RKO (cell line): ENCODE measurements at places on chromosomes 7 and 10.

GRCh38 chr10:77479586-77479985 is 158.0 kb downstream of the KCNMA1 start:
- DNase-seq, result no peak

DNA sequence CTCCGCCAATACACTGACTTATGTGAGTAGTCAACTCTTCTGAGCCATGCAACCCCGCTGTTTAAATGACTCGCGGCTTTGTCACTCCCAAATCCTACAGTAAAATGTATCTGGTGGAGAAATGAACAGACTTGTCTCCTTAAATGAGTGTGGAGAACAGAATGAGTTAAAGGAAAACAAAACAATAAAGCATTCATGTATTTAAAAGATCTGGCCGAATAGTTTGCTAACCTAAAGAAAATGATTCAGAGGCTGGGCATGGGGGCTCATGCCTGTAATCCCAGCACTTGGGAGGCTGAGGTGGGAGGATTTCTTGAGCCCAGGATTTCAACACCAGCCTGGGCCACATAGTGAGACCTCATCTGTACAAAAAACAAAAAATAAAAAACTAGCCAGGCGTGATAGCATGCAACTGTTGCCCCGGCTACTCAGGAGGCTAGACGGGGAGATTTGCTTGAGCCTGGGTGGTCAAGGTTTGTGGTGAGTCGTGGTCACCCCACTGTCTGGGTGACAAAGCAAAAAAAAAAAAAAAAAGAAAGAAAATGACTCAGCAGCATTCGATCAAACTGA is 86.5 kb upstream of the PFKP start:
- peak; percentile 55 for DNase-seq

- DNase-seq, result no peak
These were observed 153.1 kb downstream of the TPK1 start for GRCh38 chr7:144682581-144683280.

DNA sequence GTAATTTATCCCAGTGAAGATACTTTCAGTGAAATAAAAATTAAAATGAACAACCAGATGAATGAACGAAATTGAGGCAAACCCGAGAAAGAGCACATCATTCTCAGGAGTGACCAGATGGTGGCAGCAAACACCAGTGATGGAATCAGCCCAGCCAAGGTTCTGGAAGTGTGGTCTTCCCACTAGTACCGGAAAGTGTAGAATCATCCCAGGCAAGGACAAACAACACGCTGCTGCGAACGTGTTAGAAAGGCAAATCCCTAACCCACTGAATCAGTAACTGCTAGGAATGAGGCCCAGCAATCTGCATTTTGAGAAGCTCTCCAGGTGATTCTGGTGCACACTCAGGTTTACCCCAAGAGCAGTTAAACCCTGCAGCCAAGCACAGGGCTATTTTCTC is 15.5 kb upstream of the SLC18A3 start:
- peak; percentile 61 for DNase-seq

GRCh38 chr7:30904561-30904960 is 7.1 kb upstream of the AQP1 start:
- no peak for DNase-seq

- no peak for DNase-seq
These were observed 347.8 kb downstream of the KCNMA1 start for GRCh38 chr10:77289790-77290189.

- peak; percentile 74 for DNase-seq
These were observed 621 bp downstream of the P4HA1 start for GRCh38 chr10:73096041-73096448.

GRCh38 chr10:123943307-123943706 is 51.7 kb upstream of the CPXM2 start:
- no peak for DNase-seq

DNA sequence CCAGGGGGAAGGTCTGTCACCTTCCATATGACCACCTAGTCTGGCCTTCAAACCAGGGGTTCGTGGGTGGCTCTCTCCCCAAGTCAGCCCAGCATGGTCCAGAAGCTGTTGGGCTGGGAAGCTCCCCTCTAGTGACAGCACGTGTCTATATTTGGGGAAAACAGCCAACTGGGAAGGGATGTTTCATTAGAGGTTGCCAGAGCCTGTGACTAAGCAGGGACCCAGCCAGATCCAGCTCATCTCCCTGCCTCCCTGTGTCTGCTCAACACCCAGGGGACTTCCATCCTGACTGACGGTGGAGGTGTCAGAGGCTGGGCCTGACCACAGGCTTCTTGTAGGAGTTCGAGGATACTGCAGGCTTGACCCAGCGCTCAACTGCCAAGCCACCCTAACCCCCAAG is 10.5 kb downstream of the STYXL1 start:
- DNase-seq, result no peak

- DNase-seq, result no peak
These were observed 65.1 kb downstream of the SFMBT2 start for GRCh38 chr10:7345717-7346116.

GRCh38 chr7:867406-868188 is 8.8 kb upstream of the GET4 start:
- no peak for DNase-seq

DNA sequence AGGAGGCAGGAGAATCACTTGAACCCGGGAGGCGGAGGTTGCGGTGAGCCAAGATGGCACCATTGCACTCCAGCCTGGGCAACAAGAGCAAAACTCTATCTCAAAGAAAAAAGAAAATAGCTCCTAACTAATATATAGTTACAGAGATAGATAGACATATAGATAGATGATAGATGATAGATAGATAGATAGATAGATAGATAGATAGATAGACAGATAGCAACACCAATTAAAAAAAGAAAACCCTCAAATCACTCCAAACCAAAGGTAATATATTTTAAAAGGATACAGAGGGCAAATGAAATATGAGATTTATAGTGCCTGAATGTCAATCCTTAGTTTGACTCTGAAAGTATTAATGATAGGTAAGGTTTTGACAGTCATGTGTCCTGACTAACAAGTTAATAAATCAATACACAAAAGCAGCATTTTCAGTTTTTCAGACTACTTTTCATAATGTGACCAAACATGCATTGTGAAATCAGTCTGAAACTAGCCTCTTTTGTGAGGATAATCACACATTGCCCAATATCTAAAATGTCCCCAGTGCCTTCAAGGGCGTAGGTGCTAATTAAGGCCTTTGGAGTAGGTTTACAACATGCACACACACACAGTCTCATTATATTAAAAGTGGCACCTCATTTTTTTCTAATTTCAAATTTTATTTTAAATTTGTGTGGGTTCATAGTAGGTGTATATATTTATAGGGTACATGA is 61.2 kb downstream of the BPGM start:
- DNase-seq, result no peak

- no peak for DNase-seq
These were observed 74.5 kb downstream of the HPSE2 start for GRCh38 chr10:99161165-99161564.

DNA sequence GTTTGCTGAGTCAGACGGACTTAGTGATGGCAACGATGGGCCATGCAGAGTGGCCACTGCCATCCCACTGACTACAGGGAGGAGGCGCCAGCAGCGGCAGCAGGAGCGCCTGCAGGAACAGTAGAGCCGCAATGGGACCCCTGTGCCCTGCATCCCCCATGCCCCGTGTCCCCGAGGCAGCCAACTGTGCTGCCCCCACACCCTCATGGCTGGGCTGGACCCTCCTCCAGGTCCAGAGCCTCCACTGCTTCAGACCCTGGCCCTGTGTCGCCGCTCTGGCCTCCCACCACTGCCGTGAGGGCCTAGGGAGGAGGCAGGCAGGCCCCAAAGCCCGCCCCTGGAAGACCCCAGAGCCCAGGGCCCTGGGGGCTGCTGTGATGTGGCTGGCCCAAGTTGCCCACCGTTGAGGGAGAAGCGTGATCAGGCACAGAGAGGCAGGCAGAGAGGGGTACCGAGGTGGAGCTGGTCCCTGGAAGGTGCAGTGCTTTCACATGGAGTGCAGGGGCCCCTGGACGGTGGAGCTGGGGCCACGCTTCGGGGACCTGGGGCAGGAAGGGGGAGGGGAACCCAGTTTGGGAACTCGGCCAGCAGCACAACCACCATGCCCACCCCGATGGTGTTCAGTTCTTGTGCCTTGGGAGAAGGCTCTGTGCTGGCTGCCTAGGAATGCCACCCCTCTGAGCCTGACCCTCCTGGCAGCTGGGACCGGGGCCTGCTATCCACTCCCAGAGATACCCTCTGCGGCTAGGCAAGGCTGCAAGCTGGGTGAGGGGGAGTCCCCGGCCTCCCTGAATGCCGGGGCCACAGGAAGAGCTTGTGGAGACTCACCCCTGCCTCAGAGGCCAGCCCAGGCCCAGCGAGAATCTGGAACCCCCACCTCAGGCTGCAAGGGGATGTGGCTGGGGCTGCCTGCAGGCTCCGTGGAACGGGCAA is 32.6 kb downstream of the DKK1 start:
- DNase-seq, result no peak

- peak; percentile 89 for DNase-seq
These were observed at the start of gene CAMK2G for GRCh38 chr10:73874267-73875138. CAMK2G (minus strand) TSS chr10:73874555; CDS start chr10:73874461, 94 bp downstream.

DNA sequence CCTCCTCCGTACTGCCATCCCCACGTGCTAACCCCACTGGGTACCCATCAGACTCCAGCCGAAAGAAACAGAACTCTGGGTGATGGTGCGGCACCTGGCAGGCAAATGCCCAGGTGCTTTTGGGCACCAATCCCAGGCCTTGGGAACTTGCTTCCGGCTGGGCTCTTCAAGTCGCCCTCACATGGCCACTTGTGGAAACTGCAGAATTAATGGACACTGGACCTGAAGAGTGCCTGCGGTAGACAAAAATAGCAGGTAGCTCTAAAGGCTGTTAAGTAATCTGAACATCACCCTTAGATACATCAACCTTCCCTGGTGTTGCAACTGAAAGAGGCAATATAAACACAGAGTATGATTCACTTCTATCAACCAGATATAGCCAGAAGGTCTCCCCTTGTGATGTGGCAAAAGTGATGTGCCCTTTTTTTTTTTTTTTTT is 644.4 kb downstream of the GRM8 start:
- DNase-seq, result peak; percentile 46

GRCh38 chr10:59096631-59097030 is 79.8 kb upstream of the PHYHIPL start:
- no peak for DNase-seq

GRCh38 chr7:147170341-147171012 is 1053.9 kb downstream of the CNTNAP2 start:
- no peak for DNase-seq

DNA sequence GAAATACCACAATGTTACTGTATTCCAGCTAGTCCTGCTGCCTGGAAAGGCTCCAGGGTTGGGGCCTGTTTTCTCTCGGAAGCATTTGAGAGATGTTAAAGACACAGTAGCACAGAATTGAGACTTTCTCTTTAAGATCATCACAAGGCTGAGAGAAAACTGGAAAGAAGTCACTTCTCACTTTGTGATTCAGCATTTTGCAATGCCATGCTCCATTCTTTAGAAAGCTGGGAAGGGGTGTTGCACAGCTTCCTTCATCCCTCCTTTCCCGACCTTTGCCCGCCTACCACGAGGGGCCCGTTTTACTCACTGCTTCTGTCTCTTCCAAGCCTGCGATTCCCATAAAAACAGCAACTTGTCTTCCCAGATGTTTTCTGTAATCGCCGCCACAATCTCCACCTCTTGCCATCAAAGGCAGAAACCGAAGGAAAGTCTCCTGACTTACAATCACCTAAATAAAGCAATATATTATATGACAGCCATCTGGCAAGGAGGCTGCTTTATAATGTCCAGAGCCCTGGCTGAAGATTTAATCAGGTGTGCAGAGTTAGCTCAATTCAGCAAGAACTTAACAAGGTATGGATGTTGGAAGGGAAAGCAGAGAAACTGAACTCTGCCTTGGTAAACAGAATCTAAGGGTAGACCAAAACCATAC is 18.9 kb downstream of the NOD1 start:
- DNase-seq, result no peak

- no peak for DNase-seq
These were observed 3.0 kb downstream of the VIPR2 start for GRCh38 chr7:159141660-159142059.

DNA sequence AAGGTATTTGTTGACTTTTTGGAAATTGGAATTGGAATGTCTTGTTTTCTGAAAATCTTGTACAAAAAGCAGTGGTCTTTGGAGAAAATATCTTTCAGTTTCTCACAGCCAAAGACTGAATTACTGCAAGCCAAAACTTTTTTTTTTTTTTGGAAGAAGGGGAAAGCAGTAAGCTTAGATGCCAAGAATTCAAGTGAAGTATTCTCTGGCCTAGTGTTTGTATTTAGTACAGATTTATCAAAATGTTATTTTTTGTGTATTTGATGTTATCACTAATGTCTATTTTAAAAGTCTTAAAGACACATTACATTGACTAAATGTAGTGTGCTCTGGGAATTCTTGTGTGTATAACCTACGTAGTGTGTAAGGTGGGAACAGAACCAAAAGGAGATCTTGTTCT is 6.2 kb downstream of the TET1 start:
- no peak for DNase-seq

- no peak for DNase-seq
These were observed 48.7 kb upstream of the ZMIZ1 start for GRCh38 chr10:79020015-79020491.

- DNase-seq, result no peak
These were observed 8.7 kb upstream of the HOXA2 start for GRCh38 chr7:27111042-27111750.

DNA sequence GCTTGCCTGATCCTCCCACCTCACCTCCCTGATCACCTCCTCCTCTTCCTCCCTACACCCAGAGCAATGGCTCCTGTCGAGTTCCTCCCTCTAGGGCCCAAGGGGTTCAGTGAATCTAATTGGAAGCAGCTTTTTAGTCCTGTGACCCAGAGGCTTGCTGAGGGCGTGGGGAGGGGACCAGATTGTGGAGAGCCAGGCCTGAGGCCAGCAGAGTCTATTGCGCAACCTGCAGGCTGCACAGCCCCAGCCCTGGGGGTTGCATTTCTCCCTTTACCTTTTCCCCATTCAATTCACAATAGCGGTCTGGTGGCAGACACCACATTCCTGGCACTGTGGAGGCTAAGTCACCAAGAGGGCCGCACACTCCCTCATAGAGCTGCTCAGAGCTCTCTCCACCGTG is 32.5 kb downstream of the GHRHR start:
- DNase-seq, result no peak

DNA sequence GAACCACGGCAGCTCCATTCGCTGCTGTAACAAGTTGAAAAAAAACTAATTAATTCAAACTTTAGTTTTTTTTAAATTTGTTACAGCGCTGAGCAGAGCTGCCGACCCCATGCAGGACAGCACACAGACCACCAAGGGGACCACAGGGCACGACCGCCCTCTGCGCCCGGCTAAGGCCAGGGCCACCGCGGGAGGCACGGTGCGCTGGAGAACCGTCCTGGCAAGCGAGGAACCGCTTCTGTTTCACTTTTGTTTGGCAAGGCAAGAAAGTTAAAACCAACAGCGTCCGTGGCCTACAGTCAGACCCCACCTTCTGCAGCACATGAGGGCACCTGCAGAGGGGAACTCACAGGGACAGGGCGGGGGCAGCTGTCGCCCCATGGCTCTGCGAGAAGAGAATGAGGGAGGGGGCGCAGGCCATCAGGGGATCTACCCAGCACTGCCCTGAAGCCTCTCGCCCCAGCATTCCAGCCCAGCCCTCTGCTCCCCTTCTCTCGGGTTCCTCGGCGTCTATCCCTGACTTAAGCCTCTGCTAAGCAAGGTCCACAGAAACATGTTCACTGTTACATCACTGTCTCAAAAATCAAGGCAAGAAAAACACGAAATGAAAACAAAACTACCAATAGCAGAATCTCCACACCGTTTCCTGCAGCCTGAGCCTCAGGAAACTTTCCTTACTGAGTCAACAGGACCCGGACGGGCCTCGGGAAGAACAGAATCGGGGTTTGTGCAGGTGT is 204.4 kb downstream of the DIP2C start:
- no peak for DNase-seq

- DNase-seq, result no peak
These were observed 11.8 kb downstream of the CHST15 start for GRCh38 chr10:124081547-124082140.
